ENCODE measurements at places on chromosomes 2 and 18.

- DNase-seq = no peak
Observed at GRCh38 chr18:50111398-50111797, 83.5 kb downstream of the MYO5B start.

- DNase-seq = peak; percentile 41
Observed at GRCh38 chr18:46261799-46262198, 157.6 kb downstream of the HAUS1 start.

- DNase-seq = no peak
Observed at GRCh38 chr2:101949304-101949703, 42.5 kb upstream of the IL1R2 start.

DNA sequence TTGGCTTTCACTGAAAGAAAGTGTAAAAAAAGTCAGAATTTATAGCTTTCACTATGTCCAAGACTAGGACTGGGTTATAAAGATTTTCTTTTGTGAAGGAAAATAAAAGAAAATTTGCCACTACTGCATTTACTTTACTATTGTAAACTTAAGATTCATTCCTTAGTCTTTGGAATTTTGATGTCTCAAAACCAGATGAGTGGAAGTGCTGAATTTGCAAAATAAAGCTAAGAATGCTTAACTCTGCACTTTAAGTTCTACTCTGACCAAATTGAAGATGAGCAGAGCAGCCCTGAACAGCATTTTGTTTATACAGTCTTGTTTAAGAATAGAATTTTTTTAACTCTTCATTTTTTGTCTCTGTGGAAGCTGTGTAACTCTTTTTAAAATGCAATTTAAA lies 102.4 kb downstream of the ICA1L start:
- DNase-seq = no peak

GRCh38 chr2:239394978-239395377 lies 5.8 kb downstream of the HDAC4 start:
- no peak for DNase-seq

DNA sequence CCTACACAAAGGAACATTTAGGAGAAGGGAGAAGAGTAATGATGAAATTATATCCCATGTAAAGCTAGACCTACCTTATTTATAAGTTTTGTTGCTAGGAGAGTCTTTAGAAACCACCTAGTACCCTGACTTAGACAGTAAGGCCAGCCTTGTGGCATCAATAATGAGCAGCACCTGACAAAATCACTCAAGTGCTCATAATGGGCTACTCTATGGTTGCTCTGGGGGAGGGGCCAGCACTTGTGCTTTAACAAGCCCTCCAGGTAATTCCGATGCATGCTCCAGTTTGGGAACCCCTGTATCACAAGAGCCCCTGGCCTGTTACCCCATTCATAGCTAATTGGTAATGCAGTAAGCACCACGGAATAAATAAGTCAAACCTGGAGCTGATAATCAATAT lies 102.9 kb upstream of the ALK start:
- no peak for DNase-seq

- DNase-seq = no peak
Observed at GRCh38 chr2:147740211-147740927, 104.5 kb upstream of the ACVR2A start.

DNA sequence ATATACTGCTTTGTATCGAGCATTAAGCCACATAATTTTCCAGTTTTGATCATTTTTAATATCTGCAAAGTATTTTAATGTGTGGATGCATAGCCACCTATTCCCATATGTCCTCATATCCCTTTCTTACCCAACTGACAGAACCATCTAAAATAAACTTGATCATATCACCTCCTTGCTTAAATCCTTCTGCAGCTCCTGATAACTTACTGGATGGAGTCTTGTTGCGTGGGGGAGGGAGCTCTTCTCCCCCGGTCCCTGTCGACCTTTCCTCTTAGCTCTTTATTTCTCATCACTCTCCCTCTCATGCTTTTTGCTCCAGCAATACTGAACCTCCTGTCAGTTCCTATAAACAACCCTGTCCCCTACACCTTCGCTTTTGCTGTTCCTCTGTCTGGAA lies 18.7 kb downstream of the TMEM178A start:
- DNase-seq = no peak

GRCh38 chr2:101559551-101559950 lies 84.6 kb upstream of the RFX8 start:
- DNase-seq = no peak

GRCh38 chr2:239114616-239115265 lies 266.9 kb downstream of the TWIST2 start:
- DNase-seq = no peak

GRCh38 chr2:41216978-41217377 lies 765.1 kb upstream of the SLC8A1 start:
- DNase-seq = no peak

GRCh38 chr2:102005989-102006885 lies 14.5 kb downstream of the IL1R2 start:
- DNase-seq = peak; percentile 76

- no peak for DNase-seq
Observed at GRCh38 chr2:229164545-229165249, 106.4 kb downstream of the PID1 start.

GRCh38 chr18:52826994-52827393 lies 487.0 kb downstream of the DCC start:
- DNase-seq = no peak

DNA sequence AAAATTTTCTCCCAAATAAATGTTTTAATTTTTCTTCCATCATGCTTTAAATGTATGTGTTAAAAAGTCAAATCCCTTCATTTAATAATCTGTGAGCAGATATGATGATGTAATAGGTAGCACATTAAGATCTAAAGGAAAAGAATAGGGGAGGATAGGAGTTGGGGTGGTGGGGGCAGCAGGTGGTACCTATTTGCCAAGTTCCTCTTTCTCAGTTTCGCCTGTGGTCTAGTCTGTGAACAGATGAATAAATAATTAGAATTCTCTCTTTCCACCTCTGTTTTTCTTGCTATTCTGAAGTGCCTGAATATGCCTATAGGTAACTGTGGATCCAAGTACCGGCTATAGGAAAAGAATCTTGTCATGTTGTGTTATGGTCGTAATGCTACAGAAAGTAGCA lies 152.5 kb downstream of the NRXN1 start:
- DNase-seq = no peak

DNA sequence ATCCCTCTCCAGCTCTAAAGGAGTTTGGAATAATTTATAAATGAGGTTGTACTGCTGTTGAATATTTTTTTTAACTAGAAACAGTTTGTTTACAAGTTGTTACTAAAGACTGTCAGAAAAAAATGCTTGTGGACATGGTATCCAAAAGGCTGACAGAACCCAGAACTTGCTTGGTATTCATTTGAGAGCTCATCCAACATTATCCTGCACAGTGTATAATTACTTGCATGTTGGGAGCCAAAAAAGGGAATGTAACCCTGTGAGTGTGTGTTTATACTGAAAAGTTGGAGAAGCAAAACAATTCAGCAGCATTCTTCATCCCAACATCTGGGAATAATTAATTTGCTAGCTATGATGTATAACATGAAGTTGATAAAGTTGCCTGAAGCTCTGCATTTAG lies 42.1 kb upstream of the EHBP1 start:
- DNase-seq = no peak

GRCh38 chr18:47737198-47737830 lies 193.1 kb downstream of the SMAD2 start:
- DNase-seq = no peak

- DNase-seq = no peak
Observed at GRCh38 chr2:45438872-45439665, 172.0 kb downstream of the SRBD1 start.

GRCh38 chr18:57696271-57696670 lies 74.6 kb upstream of the NARS1 start:
- no peak for DNase-seq

DNA sequence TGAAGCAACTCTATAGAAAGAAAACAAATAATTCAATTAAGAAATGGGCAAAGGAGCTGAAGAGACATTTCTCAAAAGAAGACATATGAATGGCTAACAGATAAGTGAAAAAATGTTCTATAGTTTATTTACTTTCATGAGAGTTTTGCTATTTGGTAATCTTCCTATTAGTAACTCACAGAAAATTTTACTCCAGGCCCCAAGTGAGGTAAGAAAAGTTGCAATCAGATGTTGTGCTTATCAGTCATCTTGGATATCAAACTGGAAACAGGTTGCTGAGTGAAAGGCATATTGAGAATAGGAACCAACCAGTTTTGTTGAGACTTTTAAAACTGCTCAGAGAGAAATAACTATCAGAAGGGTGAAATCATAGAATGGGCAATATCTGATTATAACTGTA lies 1179.0 kb upstream of the ACVR2A start:
- DNase-seq = no peak

GRCh38 chr18:21763846-21764646 lies 23.5 kb downstream of the MIB1 start:
- DNase-seq = no peak

GRCh38 chr18:9704233-9705118 lies 3.6 kb upstream of the RAB31 start:
- DNase-seq = no peak

GRCh38 chr2:179884193-179884592 lies 22.8 kb upstream of the ZNF385B start:
- no peak for DNase-seq

GRCh38 chr2:209661286-209661894 lies 110.2 kb upstream of the UNC80 start:
- peak; percentile 18 for DNase-seq

DNA sequence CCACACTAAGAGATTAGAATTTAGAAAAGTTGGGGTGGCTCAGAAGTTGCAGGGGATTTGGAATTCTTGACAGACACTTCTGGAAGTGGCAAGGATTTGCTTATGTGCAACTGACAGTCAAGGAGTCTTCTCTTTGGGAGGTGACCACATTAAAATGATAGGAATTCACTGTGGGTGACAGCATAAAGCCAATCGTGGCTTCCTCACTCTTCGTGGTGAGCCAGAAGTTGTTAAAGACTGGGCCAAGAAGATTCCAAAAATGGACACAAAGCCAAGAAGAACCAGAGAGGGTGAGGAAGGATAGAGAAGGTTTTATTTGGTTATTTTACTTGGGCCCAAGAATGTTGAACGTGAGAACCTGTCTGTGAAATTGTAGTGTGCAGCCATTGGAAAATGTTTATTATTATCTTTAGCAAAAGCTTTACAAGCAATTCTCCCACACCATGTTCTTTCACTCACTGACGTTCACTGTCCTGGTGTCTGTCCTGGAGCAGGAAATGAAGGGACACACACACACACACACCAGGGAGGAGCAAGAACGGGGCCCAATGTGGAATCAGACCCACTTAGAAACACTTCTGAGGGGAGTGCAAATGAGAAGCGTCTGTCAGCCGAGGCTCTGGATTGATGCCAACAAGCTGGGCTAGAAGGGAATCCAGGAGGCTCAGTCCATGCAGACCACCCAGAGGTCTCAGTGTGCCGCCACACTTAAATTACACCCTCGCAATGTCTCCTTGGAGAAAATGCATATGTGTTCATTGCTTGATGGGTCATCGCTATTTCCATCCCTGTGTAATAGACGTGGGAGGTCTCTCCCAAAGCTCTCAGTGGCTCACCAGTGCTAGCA lies 37.2 kb downstream of the STEAP3 start:
- no peak for DNase-seq

- no peak for DNase-seq
Observed at GRCh38 chr2:58574873-58575272, 333.7 kb upstream of the FANCL start.

- no peak for DNase-seq
Observed at GRCh38 chr2:64362562-64363026, 91.4 kb upstream of the LGALSL start.

DNA sequence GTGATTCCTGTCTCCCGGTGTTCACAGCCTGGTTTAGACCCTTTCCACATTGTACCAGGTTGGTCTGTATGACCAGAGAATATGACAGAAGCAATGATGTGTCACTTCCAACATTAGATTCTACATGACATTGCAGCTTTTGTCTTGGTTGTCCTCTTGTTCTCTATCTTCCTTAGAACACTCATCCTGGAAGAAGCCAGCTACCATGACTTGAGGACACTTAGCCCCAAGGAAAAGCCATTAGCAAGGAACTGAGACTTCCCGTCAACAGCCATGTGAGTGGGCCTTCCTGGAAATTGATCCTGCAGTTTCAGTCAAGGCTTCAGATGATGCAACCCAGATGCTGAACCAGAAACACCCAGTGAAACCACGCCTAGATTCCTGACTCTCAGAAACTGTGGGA lies 143.3 kb downstream of the MREG start:
- DNase-seq = no peak

DNA sequence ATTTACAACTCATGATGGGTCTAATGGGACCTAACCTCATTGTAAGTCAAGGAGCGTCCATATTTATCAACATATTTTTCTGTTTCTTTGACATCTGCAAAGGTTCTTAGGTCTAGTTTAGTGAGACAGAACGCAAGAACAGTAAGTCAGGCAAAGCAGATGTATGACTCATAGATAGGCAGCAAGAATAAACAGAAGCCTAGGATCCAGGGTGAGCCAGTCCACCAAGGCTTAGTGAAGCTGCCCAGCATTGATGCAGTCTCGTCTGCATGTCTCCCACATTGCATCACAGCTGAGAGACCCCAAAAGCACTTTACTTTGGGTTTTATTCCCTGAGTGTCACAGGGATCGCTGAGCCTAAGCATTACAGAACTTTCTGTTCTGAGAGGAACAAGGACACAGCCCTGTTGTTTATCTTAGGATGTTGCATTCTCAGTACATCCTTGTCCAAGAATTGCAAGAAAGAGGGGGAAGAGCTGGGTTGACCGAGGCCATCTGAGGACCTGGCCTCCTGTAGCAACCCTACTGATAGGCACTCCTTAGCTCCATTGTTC lies 29.6 kb upstream of the TMEM177 start:
- no peak for DNase-seq

Measured in iPS DF 6.9 (cell line).